T-helper 2 cell (primary cell): ENCODE measurements at places on chromosomes 13 and 19.
A peak's percentile ranks its signal among the peaks of the same experiment; 100 is the strongest.

DNA sequence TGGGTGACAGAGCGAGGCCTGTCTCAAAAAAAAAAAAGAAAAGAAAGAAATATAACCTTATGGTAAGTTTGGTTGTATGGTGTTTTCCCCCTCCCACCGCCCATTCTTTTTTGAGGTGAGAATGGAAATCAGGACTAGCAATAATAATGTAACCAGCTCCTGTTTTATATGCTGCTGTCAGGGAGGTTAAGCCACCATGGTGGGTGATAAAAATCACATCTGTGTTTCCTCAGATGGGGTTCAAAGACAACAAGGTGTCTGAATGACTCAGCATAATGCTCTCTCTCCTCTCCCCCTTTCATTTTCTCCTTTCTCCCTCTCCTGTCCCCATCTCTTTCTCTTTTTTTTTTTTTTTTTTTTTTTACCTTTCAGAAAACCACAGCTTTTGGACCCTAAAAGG lies 28.3 kb upstream of the GARRE1 start:
- DNase-seq: no peak

- DNase-seq: no peak
Measured at GRCh38 chr13:24161980-24162525, 1.5 kb downstream of the SPATA13 start.

- no peak for DNase-seq
Measured at GRCh38 chr13:26168237-26168814, 53.8 kb downstream of the RNF6 start.

DNA sequence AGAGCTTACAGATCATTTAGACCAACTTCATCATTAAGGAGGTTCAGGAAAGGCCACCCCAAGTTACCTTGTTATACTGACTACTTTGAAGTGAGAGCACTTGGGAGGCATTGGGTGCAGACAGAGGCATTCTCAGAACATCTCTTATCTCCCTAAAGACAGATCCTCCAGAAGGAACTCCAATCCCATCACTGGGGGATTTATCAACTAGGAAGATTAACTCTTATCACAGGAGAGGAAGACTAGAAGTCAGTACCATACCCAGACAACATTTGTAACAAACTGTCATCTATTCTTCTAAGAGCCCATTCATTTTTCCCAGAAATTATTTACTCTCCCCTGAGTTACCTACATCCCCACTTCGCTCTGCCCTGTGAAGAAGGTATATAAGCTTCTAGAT lies 5.8 kb upstream of the RFXAP start:
- no peak for DNase-seq

DNA sequence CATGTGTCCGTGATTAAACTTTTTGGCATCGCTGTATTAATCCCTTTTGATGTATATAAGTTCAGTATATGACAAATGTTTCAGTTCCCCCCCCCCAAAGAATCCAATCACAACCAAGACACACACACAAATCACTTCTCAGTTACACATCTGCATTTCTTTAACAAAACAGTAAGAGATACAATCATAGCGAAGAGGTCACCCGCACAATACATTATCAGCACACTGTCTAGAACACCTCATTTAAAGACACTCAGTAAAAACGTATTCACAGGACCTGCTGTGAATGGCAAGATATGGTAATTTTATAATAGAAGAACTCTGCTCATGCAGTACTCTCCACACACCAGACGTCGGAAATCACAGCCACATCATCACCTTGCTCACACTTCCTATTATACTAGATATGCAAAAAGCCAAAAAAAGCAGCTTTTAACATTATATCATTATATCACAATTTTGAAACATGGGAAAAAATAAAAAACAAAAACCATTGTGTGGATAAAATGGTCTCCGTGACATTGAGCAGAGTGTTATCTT lies 71.4 kb upstream of the XPO4 start:
- no peak for DNase-seq

DNA sequence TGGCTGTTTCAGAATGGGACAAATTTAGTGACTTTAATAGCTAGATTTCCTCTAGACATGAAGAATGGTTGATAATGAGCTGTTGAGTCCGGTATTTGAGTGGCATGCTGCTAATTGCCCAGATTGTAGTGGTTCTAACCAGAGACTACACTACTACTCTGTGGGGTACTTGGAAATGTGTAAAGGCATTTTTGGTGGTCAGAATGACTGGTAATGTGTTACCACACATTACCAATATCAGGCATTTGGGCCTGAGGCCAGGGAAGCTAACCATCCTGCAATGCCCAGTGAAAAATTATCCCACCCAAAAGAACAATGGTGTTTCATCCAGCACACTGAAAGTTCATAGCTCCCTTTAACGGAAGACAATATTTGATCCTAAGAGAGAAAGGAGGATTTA lies 17.5 kb upstream of the N4BP2L1 start:
- no peak for DNase-seq

- no peak for DNase-seq
Measured at GRCh38 chr19:57813919-57814504, 701 bp downstream of the ZNF552 start.

DNA sequence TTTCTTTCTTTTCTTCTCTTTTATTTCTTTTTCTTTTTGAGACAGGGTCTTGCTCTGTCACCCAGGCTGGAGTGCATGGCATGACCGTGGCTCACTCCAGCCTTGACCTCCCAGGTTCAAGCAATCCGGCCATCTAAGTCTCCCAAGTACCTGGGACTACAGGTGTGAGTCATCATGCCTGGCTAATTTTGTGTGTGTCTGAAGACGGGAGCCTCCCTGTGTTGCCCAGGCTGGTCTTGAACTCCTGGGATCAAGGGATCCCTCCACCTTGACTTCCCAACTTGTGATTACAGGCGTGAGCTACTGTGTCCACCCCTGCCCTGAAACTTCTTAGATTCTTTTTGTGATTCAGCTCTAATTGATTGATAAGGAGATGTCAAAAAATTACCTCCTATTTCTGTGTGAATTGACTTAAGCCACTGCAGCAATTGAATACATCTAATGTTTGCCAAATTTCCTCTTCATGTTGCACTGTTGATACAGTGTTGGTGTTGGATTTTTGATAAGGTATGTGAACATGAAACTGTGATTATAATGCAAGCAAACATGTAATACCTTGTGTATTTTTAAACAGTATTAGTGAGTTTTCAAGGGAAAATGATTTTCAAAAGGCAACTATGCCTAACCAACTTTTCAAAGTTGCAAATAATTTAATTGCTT lies 22.6 kb downstream of the KLF5 start:
- no peak for DNase-seq

- no peak for DNase-seq
Measured at GRCh38 chr13:95304453-95304852, 3.2 kb upstream of the ABCC4 start.

GRCh38 chr19:34501339-34502320 lies 20.1 kb downstream of the WTIP start:
- DNase-seq: peak; percentile 72

GRCh38 chr13:35648201-35648600 lies 171.7 kb upstream of the MAB21L1 start:
- DNase-seq: no peak

DNA sequence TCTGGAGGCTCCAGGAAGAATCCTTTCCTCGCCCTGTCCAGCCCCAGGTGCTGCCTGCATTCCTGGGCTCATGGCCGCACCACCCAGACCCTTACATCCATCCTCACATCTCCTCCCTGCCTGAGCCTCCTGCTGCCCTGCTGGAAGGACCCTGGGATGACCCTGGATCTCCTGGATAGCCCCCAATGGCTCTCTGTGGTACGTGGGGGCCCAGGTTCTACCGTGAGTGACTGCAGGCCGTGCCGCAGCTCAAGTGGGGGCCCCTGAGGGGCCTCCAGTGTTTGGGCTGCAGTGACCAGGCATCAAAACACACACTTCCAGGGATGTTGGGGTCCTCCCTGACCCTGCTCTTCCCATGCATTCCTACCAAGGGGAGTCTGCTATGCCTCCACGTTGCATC lies 8.3 kb upstream of the MCF2L start:
- no peak for DNase-seq

- DNase-seq: no peak
Measured at GRCh38 chr13:78129359-78129758, 210.7 kb upstream of the EDNRB start.

GRCh38 chr19:2478278-2478755 lies 2.4 kb downstream of the GADD45B start:
- peak; percentile 49 for DNase-seq

DNA sequence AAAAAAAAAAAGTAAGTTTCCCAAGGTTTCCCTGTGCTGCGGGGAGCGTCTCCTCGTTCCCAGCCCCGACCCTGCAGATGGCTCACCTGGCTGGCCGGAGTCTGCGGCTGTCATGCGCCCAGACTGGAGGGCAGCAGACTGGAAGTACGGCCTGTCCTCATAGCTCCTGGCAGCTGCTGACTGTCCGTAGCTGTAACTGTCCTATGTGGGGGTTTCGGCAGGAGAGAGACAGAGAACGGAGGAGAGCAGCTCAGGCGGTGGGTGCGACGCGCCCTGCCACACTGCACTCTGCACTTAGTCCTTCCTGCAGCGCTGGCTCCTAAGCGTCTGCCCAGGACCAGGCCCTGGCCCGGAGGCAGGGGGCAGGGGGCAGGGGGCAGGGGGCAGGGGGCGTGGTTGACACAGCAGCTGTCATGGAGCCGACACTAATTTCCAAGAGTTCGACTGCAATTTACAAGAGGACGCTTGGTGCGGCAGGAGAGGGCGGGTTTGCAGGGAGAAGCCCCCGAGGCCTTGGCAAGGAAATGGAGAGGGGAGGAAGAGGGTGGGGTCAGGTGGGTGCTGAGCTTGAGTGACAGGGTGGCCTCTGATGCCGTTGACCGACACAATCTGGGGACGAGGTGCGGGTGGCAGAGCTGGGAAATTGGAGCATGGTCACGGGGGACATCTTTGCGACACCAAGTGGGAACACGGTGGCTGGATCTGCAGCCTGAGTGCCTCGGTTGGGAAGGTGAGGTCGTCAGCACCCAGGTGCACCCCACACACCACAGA lies 35.1 kb downstream of the ZFR2 start:
- DNase-seq: no peak

DNA sequence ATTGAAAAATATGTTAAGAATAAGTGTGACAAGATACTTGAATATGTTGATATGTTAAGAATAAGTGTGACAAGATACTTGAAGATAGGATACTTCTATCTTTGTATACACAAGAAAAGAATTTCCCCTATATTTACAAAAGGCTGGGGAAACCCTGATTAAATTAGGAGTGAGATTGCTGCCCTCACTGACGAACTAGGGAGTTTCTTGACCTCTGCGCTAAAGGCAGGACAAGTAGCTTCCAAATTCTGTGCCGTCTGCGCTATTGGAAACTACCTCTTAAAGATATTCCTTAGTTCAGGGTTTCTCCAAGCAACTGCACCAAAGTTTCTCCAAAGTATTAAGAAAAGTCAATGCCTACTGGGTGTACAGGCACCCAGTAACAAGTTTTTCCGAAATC lies 730 bp downstream of the ZNF260 start:
- no peak for DNase-seq

GRCh38 chr19:19115954-19116353 lies 22.3 kb downstream of the TMEM161A start:
- DNase-seq: no peak

DNA sequence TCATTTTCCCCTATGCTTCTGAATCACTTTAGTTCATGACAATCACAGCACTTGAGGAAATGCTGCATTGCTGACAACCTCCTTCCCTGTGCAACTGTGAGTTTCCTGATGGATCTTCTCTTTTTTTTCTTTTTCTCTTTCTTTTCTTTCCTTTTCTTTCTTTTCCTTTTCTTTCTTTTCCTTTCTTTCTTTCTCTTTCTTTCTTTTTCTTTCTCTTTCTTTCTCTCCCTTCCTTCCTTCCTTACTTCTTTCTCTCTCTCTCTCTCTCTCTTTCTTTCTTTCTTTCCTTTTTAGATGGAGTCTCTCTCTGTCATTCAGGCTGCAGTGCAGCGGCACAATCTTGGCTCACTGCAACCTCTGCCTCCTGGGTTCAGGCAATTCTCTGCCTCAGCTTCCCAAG lies 247.9 kb upstream of the HTR2A start:
- DNase-seq: no peak

DNA sequence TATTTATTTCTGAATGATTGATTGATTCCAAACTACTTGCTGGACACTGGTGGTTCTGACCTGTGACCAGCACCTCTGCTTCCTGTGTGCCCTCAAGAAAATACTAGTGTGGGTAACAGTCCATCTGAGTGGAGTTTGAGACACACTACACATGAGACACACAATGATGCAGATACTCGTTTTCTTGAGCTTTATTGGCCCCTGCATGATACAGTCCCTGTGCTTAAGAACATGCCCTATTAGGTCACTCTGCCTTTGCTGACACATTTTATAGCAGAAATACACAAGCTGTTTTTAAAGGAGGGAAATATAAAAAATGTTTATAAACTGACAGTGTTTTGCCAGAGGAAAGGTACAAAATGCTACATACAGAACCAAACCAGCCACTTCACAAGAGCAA lies 126.9 kb downstream of the STK24 start:
- DNase-seq: no peak

GRCh38 chr13:61252213-61252612 lies 163.4 kb downstream of the PCDH20 start:
- no peak for DNase-seq

DNA sequence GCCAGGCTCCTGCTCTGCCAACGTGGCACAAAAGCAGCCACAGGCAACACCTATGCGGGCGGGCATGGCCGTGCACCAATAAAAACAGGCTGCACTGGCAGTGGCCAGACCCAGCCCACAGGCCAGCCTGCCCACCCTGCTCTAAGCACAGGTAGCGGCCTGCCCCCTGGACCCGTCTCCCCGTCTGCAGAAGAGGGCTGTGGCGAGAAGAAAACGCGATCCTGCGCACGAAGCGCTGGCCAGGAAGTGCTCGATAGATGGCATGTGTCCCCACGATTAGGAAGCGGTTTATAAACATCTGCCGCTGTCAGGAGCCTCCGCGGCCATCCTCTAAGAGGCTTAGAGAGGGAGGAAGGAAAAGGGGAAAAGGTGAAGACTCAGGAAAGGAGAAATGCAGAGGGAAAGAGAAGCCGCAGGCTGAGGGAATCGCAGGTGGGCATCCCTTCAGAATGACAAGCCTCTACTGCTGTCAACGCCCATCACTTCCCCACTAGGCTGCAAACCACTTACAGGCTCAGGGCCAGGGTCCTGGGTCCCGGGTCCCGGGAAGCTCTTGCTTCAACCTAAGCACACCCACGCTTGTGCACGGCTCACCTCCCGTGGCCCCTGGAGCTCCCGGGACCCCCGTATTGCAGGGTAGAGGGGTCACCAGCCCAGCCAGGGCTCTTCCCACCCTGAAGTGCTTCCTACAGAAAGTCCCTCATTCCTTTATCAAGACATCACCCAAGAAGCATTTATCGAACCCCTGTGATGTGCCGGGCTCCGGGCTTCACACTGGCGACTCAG lies 10.5 kb downstream of the MLLT1 start:
- no peak for DNase-seq

DNA sequence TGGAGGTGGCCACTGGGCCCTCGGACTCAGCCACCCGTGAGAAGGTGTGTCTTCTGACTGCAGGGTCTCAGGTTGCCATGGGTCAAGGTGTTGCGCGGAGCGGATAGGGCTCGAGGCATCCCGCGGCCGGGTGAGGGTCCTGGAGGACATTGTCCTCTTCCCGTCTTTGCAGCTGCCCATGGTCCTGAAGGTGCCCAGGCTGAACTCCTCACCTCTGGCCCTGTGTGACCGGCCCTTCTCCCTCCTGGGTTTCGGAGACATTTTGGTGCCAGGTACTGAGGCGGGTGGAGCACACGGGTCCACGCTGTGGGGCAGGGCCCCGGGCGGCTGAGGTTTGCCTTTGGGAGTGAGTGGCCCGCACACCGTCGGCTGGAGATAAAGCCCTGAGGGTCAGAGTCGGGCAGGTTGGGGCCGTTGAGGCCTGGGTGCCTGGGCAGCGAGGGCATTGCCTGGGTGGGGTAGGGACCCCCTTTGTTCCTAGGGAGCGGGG lies 15.6 kb upstream of the TMPRSS9 start:
- no peak for DNase-seq
